ENCODE measurements at places on chromosomes 2 and 18.

GRCh38 chr2:24489465-24490180 lies 1.4 kb upstream of the NCOA1 start:
- no peak for ATAC-seq

GRCh38 chr2:20231598-20232026 lies 6.7 kb upstream of the SDC1 start:
- no peak for ATAC-seq

DNA sequence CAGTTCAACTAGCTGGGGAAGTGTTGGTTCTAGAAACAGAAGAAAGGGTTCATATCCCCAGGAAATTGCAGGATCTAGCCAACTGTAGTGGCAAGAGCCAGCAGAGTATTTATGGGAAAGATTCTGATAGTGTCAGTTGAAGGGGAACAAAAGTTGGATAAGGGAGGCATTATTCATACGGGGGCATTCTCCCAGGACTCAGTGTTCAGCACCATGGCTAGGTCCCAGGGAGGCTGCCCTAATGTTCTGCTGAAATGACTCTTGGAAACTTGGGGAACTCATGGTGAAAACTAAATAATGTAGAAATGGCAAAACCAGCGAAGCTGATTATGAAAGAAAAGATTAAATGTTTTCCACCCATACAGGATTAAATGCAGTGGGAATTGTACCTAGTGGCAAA lies 543.7 kb downstream of the TRIB2 start:
- ATAC-seq: no peak

DNA sequence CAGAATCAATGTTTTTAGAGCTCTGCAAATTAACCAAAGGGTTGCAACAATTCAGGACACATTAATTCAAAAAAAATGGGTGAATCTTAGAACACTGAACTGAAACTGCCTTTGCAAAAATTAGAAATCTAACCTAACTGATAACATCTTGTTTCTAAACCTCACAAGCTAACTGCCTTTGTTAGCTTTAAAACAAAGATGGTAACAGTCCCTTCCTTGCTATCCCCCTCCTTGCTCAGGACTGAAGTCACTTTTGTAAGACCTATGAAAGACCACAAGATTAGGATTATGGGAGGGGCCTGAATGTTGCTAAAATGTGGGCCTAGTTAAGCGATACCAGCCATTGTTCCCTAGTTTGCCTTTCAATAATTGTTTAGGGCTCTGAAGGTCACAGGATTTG lies 44.9 kb upstream of the LONRF2 start:
- ATAC-seq: no peak

DNA sequence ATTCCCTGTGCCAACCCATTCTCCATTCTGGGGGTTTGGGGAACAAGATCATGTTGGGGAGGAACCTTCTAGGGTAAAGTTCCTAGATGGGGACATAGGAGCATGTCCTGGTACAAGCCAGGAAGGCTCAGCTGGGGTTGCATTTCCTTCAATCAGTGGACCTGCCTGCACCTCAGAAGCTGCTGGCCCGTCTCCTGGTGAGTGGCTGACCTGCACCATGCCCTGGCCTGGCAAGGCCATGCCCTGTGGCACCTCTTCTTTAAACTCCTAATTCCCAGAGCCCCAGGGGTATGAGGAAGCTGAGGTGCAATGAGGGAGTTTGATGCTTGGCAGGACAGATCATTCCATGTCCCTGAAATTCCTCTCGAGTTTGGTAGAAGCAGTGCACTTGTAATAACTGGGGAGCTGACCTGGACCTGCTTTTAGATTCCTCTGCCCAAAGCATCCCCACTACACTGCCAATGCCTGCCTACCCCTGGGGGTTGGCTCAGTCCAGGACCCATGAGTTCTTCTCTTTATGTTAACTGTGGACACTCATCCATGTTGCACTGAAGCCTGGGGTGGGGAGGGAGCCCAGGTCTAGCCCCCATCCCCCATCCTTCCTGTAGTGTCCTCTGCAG lies 25.3 kb downstream of the MROH2A start:
- ATAC-seq: no peak

DNA sequence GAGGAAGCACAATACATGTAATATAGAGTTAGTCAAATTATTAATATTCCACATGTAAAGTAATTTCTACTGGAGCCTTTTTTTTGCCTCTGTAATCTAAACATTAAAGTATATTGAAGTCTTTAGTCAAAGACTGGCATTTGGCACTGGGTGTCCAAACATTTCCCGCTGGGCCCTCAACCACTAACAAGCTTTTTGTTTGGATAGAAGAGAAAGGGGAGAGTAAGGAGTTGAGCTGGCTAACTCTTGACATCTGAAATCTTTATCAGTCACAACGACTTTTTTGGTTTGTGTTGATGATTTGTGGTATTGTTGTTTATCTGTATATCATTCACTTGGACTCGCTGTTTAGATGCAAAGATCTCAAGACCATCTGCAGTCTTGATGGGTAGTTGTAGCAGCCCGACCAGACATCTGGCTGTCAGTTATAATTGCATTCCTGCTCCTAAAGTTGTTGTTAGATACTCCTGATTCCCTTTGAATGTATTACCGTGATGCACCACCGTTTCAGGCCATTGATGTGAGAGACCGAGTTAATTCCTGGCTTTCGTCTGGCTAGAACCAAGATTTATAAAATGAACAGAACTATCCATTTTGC lies 379.6 kb downstream of the MTX2 start:
- ATAC-seq: no peak

DNA sequence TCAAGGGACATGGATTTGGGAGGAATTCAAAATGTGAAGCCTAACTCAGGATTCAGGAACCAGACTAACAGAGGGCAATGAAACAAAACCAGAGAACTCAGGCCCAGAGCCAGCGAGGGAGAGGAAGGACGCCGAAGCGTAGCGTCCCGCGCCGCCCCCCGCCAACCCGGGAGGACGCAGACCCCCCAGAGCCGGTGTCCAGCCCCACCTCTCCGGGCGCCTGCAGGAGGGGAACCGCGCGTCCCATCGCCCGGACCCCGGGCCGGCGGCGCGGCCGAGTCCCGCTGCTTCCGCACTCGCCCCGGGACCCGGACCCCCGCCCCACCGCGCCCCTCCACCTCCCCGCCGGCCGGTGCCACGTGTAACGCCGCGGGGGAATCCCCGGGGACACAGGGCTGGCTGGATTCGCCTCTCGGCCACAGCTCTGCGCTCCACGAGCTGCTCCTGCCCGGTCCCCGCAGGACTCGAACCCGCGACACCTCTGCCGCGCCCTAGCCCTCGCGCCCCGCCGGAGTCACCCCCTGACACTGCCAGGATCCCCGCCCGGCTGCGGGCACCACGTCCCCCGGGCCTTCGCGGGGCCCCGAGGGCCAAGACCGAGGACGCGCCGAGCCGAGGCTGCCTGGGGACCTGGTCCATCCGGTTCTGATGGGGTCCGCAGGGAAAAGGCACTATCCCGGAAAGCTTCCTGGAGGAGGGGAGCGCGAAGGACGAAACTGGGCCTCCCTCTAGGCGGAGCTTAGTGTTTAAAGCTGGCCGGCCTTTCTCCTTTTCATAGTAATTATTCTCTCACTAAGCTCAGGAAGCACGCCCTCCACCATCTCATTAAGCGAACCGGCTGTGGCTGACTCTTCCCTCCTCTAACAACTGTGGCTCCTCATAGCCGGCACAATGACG lies 40.4 kb upstream of the FAM124B start:
- ATAC-seq: no peak

- no peak for ATAC-seq
These were observed 13.4 kb downstream of the PARD6G start for GRCh38 chr18:80233899-80234298.

DNA sequence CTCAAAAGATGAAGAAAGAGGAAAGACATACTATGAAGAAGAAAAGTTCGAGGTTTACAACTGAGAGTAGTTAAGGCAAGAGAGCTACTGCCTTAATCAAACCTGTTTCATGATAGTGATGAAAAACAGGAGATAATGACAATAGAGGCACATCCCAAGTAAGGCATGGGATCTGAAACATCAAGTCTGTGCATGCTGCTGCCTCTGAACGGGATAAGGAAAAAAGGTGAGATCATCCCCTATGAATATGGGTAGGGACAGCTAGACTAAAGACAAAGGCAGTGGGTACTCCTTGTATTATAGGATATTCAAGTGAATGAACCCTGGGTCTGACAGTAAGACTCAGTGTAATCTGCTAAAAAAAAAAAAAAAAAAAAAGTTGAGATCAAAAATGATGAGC lies 3.0 kb downstream of the EXOC6B start:
- no peak for ATAC-seq

DNA sequence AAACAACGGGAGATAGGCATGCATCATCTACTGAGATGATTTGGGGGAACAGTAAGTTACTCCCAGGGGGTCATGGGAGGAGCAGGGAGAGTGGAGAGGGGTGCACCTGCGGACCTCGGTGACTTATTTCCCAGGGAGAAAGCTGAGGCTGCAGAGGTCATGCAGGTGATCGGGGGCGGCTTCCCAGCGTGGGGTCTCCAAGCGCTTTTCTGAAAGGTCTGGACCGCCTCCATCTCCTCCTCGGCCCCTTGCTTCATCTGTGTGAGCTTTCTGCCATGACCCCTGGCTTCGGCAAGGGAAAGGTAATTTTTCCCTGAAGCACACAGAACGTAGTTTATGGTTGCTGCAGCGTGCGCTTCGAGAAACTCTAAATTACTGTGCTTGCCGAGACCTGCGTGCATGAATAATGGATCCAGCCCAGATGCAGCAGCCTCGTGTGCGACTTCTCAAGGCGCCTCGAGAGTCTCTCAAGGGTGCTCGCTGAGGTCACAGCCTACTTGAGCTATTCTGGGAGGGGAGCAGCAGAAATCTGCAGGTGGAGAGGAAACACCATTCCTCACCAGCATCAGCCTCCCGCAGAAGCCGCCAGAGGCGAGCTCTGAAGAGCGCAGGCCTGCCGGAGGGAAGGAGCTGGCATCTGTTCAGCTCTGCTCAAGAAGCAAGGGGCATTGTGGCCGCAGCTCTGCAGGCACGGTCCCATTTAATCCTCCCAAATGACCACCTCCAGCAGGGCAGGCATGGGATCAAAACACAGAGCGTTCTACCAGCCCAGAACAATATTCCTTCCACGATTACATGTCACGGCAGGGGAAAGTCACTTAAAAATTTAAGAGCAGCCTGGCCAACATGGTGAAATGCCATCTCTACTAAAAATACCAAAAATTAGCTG lies 308.4 kb upstream of the MYT1L start:
- no peak for ATAC-seq

GRCh38 chr2:201925056-201925455 lies 108.6 kb upstream of the FZD7 start:
- no peak for ATAC-seq

DNA sequence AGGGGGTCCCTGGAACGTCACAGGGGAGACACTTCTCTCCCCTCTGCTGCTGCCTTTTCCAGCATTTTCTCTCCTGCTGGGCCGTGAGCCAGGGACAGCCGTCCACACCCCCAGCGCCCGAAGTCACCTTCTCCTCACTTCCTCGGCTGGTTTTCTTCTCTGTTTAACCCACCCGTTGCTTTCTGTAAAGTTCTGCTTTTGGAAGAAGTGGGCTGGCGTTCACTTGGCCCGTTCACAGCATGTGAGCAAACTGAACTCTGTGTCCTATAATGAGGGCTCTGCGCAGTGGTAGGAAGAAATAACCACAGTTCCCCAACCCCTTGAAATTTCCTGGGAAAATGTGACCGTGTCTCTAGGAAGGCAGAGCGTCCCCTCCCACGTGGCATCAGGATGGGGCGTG lies 187.0 kb upstream of the HDAC4 start:
- no peak for ATAC-seq

DNA sequence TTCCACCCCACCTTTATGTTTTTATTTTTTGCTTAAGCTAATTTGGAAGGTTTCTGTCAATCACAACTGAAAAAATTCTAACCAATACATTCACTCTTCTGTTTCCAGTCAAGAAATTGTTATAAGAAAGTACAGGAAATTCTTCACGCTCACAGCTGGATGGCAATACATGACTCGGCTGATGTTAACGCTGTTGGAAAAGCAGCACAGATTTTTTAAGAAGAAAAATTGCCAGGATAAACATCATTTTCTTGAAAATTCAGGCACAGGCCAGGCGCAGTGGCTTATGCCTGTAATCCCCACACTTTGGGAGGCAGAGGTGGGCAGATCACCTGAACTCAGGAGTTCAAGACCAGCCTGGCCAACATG lies 46.1 kb downstream of the STPG4 start:
- ATAC-seq: no peak

DNA sequence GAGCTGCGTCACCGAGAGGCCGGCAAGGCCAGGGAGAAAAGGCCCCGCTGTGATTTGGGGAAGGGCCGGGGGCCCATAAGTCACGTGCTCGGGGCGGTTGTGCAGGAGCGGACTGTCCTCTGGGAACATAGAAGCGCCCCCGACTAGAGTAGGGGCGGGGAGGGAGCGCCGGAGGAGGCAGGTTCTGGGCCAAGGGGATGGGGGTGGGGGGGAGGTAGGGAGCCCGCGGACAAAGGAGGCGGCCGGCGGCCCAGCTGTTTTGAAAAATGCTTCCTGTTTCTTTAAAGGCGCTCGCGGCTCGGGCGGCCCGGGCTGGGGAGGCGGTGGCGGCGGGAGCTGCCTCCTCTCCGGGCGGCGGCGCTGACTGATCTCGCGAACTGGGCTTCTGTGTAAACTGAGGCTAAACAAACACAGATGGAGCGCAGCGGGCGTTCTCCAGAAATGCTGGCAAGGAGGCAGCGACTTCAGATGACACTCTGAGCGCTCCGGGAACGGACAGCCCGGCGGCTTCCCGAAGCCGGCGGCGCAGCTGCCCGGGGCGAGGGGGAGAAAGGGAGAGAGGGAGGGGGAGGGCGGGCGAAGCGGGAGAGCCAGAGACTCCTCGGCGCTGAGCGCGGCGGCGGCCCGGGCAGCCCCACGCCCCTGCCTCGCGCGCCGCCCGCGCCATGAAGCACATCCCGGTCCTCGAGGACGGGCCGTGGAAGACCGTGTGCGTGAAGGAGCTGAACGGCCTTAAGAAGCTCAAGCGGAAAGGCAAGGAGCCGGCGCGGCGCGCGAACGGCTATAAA lies at the start of gene ATOH8:
Gene ATOH8 (plus strand): TSS at position 467 of the 788 bp plus-strand sequence. CDS start 199 bp downstream, at position 666.
- ATAC-seq: no peak

Data from activated CD4-positive, CD25-positive, alpha-beta regulatory T cell treated with anti-CD3 and anti-CD28 coated beads, Interleukin-2, amount 50 U/mL, for 24 hours (primary cell).